ENCODE measurements at places on chromosomes 6 and 20. TPM values are rescaled to one million over a fixed set of nuclear protein-coding genes. Genes with fewer than 3 reads are reported as not detected.

DNA sequence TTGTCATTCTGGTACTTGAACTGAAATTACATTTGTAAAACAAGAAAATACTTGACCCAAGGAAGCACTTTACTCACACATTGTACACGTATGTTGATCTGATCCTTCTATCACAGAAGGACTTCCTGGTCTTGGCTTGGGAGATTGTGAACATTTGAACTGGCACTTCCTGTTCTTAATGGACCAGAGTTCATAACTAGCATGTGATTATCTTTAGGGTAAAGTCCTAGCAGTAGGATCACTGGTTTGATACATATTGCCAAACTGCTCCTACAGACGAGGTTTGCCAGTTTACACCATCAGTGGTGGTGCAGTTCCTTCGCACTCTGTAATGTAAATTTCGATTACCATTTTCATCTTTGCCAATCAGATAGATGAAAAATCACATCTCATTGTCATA lies 12.7 kb downstream of the HECA start:
- no peak for DNase-seq

DNA sequence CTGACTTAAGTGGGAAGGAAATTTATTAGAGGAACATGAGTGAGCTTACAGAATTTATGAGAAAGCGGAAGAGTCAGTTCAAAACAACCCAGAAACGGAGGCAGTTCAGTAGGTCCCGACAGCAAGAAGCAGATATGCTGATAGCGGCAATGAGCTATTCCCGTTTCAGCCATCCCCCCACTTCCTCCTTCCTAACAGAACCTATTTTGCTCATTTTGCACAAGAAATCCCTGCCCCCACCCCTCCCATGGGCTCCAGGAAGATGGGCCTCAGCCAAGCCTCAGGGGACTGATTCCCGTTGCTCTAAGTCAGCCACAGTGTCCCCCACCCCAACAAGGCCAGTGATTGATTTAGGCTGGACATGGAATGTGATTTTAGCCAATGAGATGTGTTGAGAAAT lies 157.5 kb downstream of the CEBPB start:
- DNase-seq = no peak

GRCh38 chr20:1900321-1900801 lies 5.2 kb downstream of the SIRPA start:
- peak; percentile 79 for DNase-seq

DNA sequence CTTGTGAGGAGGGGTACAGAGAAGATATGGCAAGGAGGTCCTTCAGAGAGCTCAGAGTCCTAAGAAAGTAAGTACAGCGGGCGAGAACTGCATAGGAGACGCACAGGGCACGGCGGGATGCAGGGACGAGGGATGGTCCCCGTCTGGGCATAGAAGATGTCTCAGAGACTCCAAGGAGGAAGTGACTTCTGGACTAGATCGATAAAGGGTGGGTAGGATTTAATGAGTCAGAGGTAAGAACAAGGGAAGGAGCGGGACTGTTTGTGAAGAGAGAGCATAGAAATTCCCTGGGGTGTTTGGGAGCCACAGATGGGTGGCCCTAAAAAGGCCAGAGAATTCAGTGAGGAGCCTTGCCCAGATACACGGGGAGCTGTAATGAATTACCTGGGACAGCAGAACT lies 69.1 kb downstream of the FAM120B start:
- no peak for DNase-seq

- DNase-seq = no peak
Observed at GRCh38 chr20:39670988-39671387, 708.8 kb downstream of the DHX35 start.

DNA sequence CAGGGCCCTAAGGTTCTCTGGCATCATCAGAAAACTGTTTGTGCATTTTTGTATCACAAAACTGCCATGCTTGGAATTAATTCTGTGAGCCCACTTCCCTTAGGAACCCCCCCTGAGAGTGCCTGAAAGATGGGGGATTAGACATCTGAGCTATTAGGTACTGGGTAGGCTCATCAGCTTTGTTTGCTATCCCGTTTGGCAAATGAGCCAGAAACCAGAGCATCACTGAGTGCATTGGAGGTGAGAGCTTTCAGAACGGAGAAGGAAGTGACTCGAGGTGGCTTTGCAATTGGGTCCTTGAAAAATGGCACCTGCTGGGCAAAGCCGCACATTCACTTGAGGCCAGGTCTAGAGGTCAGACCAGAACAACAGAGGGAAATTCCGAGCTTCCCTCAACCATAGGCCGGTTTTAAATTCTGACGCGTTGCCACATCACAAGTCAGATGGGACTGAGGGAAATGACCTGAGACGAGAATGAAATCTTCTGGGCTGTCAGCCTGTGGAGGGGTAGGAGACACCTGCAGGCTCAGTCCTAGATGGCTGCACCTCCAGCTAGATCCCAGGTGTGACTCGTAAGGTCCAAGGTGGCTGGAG lies 8.4 kb upstream of the GLP1R start:
- DNase-seq = no peak

DNA sequence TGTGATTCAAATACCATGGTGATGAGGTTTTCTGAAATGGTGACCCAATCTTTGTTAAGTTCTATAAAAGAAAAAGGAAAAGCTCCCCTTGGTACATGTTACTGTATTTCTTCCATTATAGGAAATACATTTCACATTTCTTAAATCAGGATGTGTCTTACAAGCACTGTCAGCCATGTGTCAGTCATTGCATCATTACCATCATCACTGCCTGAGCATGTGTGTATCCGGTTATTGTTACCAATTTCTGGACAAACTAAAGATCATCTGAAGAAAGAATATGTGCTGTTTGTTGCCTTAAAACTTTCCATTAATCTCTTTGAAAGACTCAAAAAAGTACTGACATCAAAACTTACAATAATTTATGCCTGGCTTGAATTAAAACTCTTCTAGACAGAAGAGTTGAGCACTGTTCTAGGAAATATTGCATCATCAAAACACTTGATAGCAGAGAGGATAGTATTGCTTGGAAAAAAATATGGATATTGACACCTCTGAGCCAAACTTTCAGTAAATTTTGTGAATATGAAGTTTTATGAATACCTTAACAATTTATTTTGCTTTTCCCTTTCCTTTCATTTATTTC lies 7.1 kb upstream of the TSPYL1 start:
- no peak for DNase-seq

DNA sequence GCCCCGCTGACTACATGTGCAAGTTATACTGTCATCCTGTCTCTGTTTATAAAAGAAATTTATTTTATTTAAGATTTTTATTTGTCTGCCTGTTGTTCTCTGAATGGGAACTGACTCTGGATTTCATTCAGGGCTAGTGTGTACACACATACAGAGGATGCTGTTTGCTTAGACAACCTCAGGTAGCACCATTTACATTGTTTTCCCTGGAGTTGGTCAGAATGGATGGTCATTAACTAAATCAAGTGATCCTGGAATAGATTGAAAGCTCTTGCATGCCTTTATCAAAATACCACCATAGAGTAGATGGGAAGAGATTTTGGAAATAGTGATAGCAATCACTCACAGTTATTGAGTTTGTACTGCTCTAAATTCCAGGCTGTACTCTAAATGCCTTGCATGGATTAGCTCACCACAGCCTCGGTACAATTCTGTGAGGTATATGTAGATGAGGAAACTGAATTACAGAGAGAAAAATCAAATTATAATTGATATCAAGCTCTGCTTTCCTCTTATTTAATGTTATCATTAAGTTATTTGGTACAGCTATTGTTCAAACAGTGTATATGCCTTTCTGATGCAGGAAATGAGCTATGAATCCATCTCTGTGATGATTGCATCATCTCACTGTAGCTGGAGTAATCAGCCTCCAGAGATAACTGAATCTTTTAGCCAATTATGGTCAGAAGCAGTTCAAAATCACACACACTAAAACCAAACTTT lies 51.9 kb downstream of the RNF217 start:
- no peak for DNase-seq

GRCh38 chr6:165618241-165618640 lies 44.8 kb downstream of the PDE10A start:
- DNase-seq = peak; percentile 64

DNA sequence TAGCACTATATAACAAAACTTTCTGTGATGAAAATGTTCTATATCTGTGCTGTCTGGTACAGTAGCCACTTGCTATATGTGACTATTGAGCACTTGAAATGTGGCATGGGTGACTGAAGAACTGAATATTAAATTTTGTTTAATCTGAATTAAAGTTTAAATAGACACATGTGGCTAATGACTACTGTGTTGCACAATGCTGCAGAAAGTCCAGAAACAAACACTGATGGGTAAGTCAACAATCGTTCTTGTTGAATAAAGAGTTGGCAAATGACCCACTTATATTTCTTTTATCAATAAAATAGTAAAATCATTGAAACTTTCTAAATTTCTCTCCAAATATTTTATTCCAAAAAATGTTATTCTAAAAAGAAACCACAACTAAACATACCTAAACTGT lies 81.8 kb downstream of the PROKR2 start:
- DNase-seq = no peak

DNA sequence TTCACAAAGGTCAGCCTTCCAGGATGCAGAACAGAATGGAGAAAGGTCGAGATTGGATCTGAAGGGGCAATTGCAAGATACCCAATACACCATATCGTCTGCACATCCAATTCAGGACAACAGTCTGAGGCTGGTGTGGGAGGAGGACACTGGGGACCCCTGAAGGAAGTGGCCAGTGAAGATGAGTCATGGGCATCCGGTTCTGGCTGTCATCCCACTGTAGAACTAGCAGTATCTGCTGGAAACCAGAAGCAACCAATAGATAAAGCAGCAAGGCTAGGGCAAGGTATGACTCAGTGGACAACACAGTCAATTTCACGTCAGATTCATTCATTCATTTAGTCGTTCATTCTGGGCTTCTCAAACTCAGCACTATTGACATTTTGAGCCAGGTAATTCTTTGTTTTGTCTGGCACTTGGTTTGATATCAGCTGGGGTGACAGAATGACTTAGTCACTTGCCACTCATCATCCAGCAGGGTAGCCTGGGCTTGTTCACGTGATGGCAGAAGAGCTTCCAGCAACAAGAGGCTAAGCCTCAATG lies 30.3 kb upstream of the SHLD1 start:
- peak; percentile 73 for DNase-seq

DNA sequence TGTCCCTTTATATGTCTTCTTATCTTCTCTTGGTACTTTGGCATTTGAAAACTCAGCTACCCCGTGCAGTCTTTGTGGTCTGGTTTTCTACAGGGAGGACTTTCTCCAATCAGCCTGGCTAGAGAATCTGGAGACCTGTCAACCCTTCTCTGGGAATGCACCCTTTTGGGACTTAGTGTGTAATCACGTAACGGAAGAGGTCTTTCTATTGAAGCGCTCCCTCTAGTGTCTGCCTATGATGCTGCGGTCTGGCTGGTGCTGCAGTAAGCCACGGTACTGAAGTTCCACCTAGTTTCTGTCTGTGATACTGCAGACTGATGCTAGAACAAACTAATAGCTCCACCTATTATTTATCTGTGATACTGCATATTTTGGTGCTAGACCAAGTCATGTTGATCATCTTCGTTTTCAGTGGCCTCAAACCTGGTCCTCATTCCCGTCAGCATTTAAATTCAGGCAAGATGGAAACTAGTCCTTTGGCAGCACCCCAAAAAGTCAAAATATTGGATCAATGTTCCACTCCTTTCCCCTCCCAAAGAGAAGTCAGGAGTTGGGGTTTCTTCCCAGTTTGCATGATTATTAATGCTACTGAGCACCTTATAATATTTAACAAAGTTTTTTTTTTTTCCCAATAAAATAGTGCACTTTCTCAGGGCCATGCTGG lies 12.5 kb upstream of the SIRPB2 start:
- DNase-seq = peak; percentile 89

The PTCHD4 gene
- total RNA-seq = 16.2 TPM

The NAPB gene
- total RNA-seq = 4.3 TPM

The LPA gene
- not detected for total RNA-seq

The SYNDIG1 gene
- total RNA-seq = 0.44 TPM

The WFDC5 gene
- not detected for total RNA-seq

The PDYN gene
- total RNA-seq = not detected

The LY6G6C gene
- total RNA-seq = not detected

The SNAI1 gene
- total RNA-seq = not detected
